Transverse colon (tissue), 4 donors: ENCODE measurements at places on chromosomes 16 and 17. TPM values are rescaled to one million over a fixed set of nuclear protein-coding genes. Genes with fewer than 3 reads are reported as not detected.
A peak's percentile ranks its signal among the peaks of the same experiment; 100 is the strongest.

- H3K4me3 ChIP-seq, result no peak overlapping the region
- DNase-seq, result no peak
- H3K27ac ChIP-seq, result peak overlapping the region; percentile 71
- no peaks in the 10 kb centered on the region for H3K27me3 ChIP-seq
Measured at GRCh38 chr17:78759969-78760352, 22.1 kb downstream of the CYTH1 start.

DNA sequence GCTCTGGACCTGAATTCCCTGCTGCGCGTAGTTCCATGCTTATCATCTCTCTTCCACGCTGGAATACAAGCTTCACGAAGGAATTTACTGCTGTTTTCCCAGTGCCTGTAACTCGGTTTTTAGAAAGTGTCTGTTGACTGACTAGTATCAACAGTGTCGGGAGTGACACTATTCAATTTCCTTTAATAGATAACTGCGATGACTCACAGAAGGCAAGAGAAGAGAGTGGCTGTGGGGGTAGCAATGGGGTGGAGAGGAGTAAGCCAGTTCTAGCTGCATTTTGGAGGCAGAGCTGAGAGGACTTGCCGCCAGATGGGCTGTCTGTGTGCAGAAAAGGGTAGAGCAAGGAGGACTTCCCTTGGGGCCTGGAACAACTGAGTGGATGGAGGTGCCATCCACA lies 25.2 kb downstream of the B4GALNT2 start:
- H3K4me1 ChIP-seq, result no peaks in the 10 kb centered on the region
- no peak overlapping the region for H3K27ac ChIP-seq
- peaks cover 20% of the 10 kb centered on the region for H3K27me3 ChIP-seq
- DNase-seq, result no peak
- no peak overlapping the region for H3K4me3 ChIP-seq

GRCh38 chr17:74118504-74118903 lies 85.0 kb upstream of the RPL38 start:
- H3K4me3 ChIP-seq, result no peak overlapping the region
- H3K27me3 ChIP-seq, result peaks cover 15% of the 10 kb centered on the region
- no peak overlapping the region for H3K27ac ChIP-seq
- H3K4me1 ChIP-seq, result no peaks in the 10 kb centered on the region
- no peak for DNase-seq

DNA sequence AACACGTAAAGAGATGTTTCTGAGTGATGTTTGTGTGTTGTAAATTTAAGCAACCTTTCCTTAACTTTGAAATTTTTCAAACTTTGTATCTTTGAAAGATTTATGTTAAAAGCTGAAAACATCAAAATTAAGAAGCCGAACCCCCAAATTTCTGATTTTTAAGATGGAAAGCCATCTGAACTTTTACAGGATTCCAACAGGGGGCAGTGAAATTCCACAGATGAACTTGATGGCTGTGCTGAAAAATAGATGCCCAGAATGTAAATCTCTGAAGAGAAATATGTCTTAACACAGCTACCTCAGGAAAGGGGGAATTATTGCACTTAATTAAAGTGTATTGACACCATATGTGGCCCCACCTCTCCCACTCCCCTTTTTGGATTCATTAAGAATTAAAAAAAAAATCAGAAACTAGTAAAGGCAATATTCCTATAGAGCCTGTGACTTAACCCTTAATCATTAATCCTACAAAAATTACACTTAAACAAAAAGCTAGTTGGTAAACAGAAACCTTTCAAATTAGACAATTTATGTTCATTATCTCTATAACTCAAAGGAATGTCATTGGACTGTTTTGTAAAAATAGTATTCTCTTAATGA lies 597.9 kb downstream of the KCNJ2 start:
- H3K27me3 ChIP-seq, result no peaks in the 10 kb centered on the region
- DNase-seq, result no peak
- H3K4me3 ChIP-seq, result no peak overlapping the region
- H3K27ac ChIP-seq, result no peak overlapping the region
- H3K36me3 ChIP-seq, result no peaks in the 10 kb centered on the region
- H3K4me1 ChIP-seq, result no peaks in the 10 kb centered on the region

DNA sequence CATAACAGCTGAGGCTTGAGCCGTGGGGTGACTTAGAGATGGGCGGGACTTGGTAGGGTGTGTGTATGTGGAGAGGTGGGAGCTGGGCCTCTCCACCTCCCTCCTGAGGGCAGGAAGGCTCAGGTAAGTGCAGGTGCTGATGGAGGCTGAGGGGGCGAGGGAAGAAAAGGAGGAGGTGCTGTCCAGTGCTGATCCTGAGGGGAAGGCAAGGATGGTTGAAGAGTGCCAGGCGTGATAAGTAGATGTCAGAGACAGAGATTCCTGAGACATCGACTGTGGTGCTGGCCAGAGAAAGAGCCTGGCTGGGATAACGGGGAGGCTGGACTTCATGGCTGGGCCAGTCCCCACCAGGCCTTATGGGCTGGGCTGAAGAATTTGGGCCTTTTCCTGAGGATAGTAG lies 159.1 kb downstream of the SDK2 start:
- no peaks in the 10 kb centered on the region for H3K27me3 ChIP-seq
- H3K4me1 ChIP-seq, result no peaks in the 10 kb centered on the region
- no peak overlapping the region for H3K27ac ChIP-seq
- no peak overlapping the region for H3K4me3 ChIP-seq

GRCh38 chr17:60798576-60798975 lies 120.9 kb downstream of the BCAS3 start:
- no peak overlapping the region for H3K4me3 ChIP-seq
- H3K27me3 ChIP-seq, result no peaks in the 10 kb centered on the region
- H3K27ac ChIP-seq, result no peak overlapping the region
- no peak for DNase-seq
- no peaks in the 10 kb centered on the region for H3K4me1 ChIP-seq

GRCh38 chr16:82396509-82396908 lies 226.5 kb upstream of the MPHOSPH6 start:
- H3K27me3 ChIP-seq, result no peaks in the 10 kb centered on the region
- H3K36me3 ChIP-seq, result no peaks in the 10 kb centered on the region
- no peaks in the 10 kb centered on the region for H3K4me1 ChIP-seq
- no peak overlapping the region for H3K27ac ChIP-seq
- no peak for DNase-seq
- no peak overlapping the region for H3K4me3 ChIP-seq

- H3K4me3 ChIP-seq, result no peak overlapping the region
- no peaks in the 10 kb centered on the region for H3K4me1 ChIP-seq
- H3K27ac ChIP-seq, result no peak overlapping the region
- no peak for DNase-seq
- no peaks in the 10 kb centered on the region for H3K36me3 ChIP-seq
- H3K27me3 ChIP-seq, result no peaks in the 10 kb centered on the region
Measured at GRCh38 chr16:77062878-77063675, 127.9 kb upstream of the MON1B start.

GRCh38 chr17:29820425-29820824 lies 109.6 kb downstream of the SSH2 start:
- H3K4me3 ChIP-seq, result no peak overlapping the region
- H3K27ac ChIP-seq, result no peak overlapping the region
- H3K36me3 ChIP-seq, result no peaks in the 10 kb centered on the region
- H3K27me3 ChIP-seq, result no peaks in the 10 kb centered on the region

GRCh38 chr16:46783800-46784199 lies 35.7 kb upstream of the MYLK3 start:
- no peak overlapping the region for H3K4me3 ChIP-seq
- DNase-seq, result no peak
- H3K36me3 ChIP-seq, result no peaks in the 10 kb centered on the region
- H3K27me3 ChIP-seq, result no peaks in the 10 kb centered on the region

DNA sequence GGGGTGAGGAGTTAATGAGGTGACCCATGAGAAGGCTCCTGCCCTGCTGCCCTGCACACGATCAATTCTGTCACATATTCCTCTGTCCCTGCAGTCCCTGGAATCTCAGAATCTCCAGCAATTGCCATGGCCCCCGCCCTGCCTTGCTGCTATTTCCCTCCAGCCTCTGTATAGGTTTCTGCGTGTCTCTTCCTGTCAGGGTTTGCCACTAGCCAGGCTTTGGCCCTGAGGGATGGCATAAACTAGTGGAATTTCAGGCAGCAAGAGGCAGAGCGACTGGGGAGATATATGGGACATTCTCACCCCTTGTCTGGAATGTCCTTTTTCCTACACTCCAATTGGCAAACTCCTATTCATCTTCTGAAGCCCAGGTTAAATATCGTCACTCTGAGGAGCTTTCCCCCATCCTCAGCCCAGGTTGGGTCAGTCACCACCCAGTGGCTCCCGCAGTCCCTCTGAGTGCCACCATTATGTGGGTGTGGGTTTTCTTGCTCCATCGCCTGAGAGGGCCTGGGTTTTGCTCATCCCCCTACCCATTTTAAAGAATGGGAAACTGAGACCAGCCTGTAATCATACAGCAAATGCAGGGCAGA lies 15.5 kb upstream of the NATD1 start:
- H3K27me3 ChIP-seq, result no peaks in the 10 kb centered on the region
- H3K4me1 ChIP-seq, result no peaks in the 10 kb centered on the region
- no peak overlapping the region for H3K27ac ChIP-seq
- no peaks in the 10 kb centered on the region for H3K36me3 ChIP-seq

- no peak overlapping the region for H3K27ac ChIP-seq
- no peaks in the 10 kb centered on the region for H3K36me3 ChIP-seq
- no peak for DNase-seq
- H3K4me3 ChIP-seq, result no peak overlapping the region
- H3K4me1 ChIP-seq, result no peaks in the 10 kb centered on the region
- H3K27me3 ChIP-seq, result no peaks in the 10 kb centered on the region
Measured at GRCh38 chr17:51439395-51440229, 179.3 kb downstream of the UTP18 start.

GRCh38 chr17:61756561-61756960 lies 106.8 kb downstream of the BRIP1 start:
- no peak for DNase-seq
- no peak overlapping the region for H3K27ac ChIP-seq
- no peak overlapping the region for H3K4me3 ChIP-seq
- no peaks in the 10 kb centered on the region for H3K27me3 ChIP-seq
- no peaks in the 10 kb centered on the region for H3K4me1 ChIP-seq
- H3K36me3 ChIP-seq, result no peaks in the 10 kb centered on the region

GRCh38 chr16:87131996-87132345 lies 185.2 kb downstream of the C16orf95 start:
- H3K27me3 ChIP-seq, result no peaks in the 10 kb centered on the region
- H3K4me1 ChIP-seq, result no peaks in the 10 kb centered on the region
- no peak overlapping the region for H3K4me3 ChIP-seq
- H3K36me3 ChIP-seq, result no peaks in the 10 kb centered on the region

GRCh38 chr17:40443988-40444899 lies 994 bp downstream of the IGFBP4 start:
- H3K4me1 ChIP-seq, result peaks cover 68% of the 10 kb centered on the region
- peak; percentile 27 for DNase-seq
- peak overlapping the region; percentile 98 for H3K27ac ChIP-seq
- no peaks in the 10 kb centered on the region for H3K36me3 ChIP-seq

DNA sequence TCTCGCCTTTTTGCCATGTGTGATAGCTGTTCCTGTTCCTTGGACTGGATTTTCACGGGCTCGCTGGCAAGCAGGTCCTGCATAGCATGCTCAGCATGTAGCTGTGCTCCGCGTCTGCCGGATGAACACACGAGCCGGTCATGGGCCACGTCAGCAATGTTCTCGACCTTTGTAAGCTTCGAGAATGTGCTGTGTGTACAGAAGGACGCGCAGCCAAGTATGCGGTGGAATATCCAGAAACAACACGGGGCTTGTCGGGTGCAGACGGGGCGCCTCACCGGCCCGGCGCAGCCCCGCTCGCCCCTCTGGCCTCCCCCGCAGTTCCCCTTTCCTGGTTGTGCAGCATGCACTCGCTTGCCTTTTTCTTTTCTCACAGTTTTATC lies 42.2 kb downstream of the RPTOR start:
- H3K36me3 ChIP-seq, result no peaks in the 10 kb centered on the region
- no peak for DNase-seq
- no peaks in the 10 kb centered on the region for H3K4me1 ChIP-seq
- H3K27ac ChIP-seq, result no peak overlapping the region
- H3K4me3 ChIP-seq, result no peak overlapping the region
- no peaks in the 10 kb centered on the region for H3K27me3 ChIP-seq

DNA sequence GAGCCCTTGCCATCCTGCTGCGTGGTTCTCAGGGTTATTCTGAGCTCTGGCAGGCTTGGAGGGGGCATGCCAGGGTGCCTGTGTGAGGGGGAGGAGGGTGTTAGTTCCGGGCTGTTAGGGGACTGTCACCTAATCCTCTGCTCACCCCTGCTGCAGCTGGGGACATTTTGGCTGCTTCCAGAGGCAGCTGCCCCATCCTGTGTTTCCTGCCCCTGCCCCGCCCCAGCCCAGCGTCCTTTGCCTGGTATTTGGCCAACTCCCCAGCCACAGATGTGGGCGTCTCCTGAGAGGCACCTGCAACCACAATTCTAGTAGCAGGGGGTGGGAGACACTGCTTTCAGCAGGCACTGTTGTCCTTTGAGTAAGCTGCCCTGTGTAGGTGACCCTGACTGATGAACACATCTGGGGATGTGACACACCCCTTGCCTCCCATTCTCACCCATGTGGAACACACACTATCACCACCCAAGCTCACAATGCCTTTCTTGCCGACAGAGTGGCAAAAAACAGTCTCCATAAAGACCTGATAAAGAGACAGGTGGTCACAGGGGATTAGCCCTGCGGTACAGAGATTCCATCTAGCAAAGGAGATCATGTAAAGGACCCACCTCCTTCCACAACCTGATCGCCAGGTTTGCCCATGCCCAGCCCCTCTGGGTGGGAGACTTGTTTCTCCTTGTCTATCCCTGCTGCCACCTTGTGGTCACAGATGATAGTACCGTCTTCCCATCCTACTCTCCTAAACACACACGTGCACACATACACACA lies at the start of gene CHRNE:
Gene CHRNE (minus strand): TSS at position 48 of the 768 bp plus-strand sequence. CDS start 35 bp downstream, at position 13.
- peaks cover 20% of the 10 kb centered on the region for H3K4me1 ChIP-seq
- peaks cover 15% of the 10 kb centered on the region for H3K27me3 ChIP-seq
- H3K36me3 ChIP-seq, result no peaks in the 10 kb centered on the region
- peak within 1 kb of the TSS; percentile 50 for H3K27ac ChIP-seq
- no peak within 1 kb of the TSS for H3K4me3 ChIP-seq

SPIRE2 gene
- total RNA-seq, result 79.6 TPM

CLEC19A gene
- not detected for total RNA-seq

PIK3R5 gene
- total RNA-seq, result 16.1 TPM

UTS2R gene
- not detected for total RNA-seq

TP53TG3B gene
- total RNA-seq, result not detected

HBA1 gene
- 4.4 TPM for total RNA-seq

NXPH3 gene
- 0.75 TPM for total RNA-seq

CTF1 gene
- not detected for total RNA-seq

GJD3 gene
- not detected for total RNA-seq
